SK-N-SH treated with all-trans-retinoic acid at 6 μM for 48 hours (cell line): ENCODE measurements at places on chromosomes 2 and 18.

GRCh38 chr2:136107051-136108033 lies 10.6 kb downstream of the CXCR4 start:
- ATAC-seq, result no peak

DNA sequence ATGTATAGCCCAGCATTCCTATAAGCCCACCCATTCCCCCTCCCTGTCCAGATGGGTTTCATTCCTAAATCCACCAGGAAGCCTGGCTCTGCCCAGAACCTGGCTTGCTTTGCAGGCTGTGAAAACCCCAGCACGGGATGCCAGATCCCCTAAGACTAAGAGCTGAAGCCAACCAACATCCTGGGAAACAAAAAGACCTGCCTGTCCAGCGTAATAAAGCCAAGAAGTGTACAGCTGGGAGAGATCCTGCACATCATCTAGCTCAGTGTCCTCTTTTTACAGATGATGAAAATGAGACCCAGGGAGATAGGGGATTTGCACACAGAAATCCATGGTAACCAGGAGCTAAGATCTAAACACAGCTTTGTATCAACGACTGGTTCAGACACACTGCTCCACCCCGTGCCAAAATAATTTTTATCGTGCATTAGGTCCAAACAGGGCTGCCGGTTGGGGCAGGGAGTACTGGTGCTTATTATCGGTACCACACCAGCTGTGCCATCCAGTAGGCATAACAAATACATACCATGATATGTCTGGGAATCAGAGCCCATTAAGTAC lies 2.9 kb downstream of the RND3 start:
- ATAC-seq, result peak; percentile 1

- ATAC-seq, result no peak
Observed at GRCh38 chr18:61169386-61169785, 163.8 kb upstream of the CDH20 start.

- ATAC-seq, result peak; percentile 77
Observed at GRCh38 chr2:158828378-158829164, 33.5 kb downstream of the DAPL1 start.

DNA sequence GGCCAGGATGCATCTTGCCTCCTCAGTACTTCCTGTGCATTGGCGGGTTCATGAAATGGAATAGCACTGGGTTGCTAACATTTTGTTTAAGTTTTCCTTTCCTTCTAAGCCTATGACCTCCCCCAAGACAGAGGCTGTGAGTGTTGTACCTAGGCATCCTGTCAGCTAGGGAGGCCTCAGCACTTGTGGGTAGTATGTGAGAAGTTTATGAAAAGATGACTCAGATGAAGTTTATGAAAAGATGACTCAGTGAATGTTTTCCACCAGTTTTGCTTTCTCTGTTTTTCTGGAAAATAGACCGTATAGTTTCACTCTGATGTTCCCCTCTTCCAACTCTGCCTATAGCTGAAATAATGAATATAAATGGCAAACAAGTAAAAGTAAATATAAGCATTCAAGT lies 412.9 kb downstream of the TMEM182 start:
- ATAC-seq, result no peak

DNA sequence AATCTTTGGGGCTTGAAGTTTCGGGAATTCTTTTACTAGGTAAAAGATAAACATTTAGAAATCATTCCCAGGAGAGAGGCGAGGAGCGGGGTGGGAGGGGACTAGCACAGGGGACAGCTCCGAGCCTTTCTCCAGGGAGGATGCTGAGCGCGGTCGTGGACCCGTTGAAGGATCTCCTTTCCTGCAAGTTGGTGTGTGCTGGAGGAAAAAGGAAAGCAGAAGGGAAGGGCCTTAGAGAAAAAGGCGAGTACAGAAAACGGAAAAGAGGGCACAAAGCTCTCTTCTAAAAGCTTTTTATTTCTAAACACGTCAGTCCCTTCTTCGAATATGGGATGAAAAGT lies 640 bp downstream of the SLC39A6 start:
- peak; percentile 54 for ATAC-seq

DNA sequence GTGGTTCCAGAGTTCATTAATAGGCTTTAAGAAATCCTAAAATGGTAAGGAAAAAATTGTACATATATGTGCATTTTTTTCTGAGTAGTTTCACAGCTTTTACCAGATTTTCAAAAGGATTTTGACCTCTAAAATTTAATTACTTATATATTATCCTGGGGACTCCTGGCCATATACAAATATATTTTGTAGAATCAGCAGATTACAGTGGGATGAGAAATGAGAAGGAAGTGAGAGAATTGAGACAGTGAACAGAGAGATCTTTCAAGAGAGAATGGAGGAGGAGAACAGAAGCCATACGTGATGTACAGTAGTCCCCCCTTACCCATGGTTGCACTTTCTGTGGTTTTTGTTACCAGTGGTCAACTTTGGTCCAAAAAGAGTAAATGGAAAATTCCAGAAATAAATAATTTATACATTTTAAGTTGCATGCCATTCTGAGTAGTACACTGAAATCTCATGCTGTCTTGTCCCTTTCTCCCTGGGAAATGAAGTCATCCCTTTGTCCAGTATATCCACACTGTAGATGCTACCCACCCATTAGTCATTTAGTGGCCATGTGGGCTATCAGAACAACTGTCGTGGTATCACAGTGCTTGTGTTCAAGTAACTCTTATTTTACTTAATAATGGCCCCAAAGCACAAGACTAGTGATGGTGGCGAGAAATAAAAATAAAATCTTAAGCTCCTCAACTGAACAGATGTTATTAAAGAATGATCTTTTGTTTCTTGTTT lies 130.4 kb upstream of the MYO3B start:
- no peak for ATAC-seq

- ATAC-seq, result no peak
Observed at GRCh38 chr2:70160545-70160944, 30.3 kb downstream of the C2orf42 start.

- no peak for ATAC-seq
Observed at GRCh38 chr18:470661-471501, 29.6 kb downstream of the COLEC12 start.

DNA sequence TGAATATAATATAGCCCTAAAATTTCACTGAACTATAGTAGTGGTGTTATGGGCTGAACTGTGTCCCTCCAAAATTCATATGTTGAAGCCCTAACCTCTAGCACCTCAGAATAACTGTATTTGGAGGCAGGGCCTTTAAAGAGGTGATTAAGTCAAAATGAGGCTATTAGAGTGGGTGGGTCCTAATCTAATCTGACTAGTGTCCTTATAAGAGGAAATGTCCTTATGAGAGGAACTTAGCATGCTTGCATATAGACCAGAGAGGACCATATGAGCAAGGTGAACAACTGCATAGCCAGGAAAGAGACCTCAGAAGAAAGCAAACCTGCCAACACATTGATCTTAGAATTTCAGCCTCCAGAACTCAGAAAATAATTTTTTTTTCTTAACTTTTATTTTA lies 238.4 kb downstream of the ZEB2 start:
- no peak for ATAC-seq

GRCh38 chr18:54532222-54532621 lies 58.8 kb upstream of the DYNAP start:
- no peak for ATAC-seq

GRCh38 chr18:44693030-44693784 lies 12.5 kb downstream of the SETBP1 start:
- ATAC-seq, result no peak

- no peak for ATAC-seq
Observed at GRCh38 chr2:118596620-118597019, 250.8 kb downstream of the EN1 start.

DNA sequence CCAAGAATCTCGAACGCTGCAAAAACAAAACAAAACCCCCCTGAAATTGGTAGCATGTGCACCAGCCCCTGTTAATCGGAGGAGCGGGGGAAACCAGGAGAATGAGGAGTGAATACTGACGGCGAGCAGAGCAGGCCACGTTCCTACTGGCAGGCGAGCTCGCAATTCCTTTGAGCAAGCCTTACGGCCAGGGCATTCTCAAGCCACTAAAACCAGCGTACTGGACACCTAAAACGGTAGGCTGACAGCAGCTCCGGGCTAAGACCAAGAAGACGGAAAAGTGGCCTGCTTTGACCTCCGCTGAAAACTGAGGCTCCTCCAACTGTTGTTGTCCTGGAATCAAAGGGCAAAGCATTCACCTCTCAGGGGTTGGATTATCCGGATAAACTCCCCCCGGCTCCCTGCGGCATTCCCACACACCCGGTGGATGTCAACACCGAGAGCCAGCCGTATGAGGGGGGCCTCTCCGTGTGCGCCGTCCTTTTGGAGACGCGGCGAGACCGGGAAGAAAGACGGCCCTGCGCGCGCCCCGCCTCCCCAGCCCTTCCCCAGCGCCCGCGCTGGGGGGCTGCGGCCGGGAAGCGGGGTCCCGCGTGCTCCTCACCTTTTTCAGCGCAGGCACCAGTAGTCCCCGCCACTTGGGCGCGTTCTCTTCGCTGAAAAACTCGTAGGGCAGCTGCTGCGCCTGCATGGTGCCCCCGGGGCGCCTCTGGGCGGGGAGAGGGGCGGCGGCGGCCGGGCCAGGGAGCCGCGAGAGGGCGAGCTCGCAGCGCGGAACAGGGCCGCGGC lies 925 bp downstream of the SOS1 start:
- ATAC-seq, result peak; percentile 49

DNA sequence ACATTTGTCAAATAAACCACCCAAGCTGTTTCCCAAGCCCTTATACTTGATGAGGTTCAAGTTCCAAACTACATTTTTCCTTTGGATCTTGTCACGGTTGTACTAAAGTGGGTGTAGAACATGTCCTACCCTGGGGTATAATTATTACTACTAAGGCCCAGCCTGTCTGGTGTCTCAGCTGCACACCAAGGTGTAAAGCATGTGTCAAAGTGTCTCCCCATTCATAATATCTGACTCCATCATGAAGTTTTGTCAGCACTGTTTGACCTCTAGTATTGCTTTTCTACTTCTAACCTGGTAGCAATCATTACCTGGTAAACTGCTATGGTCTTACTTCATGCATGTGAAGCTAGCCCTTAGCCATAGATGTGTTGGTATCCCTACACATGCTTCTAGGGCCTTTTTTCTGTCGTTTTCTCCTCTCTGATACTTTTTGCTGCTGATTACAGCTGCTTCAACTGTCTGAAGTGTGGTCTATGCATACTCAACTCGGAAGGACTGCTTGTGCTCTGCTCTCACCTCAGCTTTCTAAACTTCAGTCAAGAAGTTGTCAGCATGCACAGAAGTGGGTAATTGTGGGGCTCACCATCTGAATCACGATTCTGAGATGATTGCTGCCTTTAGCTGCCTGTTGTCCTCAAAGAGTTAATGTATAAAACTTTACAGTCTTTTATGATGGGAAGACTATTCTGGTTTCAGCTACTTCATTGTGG lies 445.7 kb upstream of the TRIB2 start:
- ATAC-seq, result no peak

- peak; percentile 35; the same call in 2 of the 3 replicates for ATAC-seq
Observed at GRCh38 chr2:195318440-195319111, 338.4 kb upstream of the SLC39A10 start.

GRCh38 chr18:8357320-8357719 lies 251.9 kb upstream of the RAB12 start:
- no peak for ATAC-seq

GRCh38 chr2:148887350-148888002 lies 12.4 kb downstream of the KIF5C start:
- ATAC-seq, result peak; percentile 51; the same call in 2 of the 3 replicates

- no peak for ATAC-seq
Observed at GRCh38 chr2:96949701-96950350, 36.6 kb downstream of the FAM178B start.

GRCh38 chr2:98348066-98348561 lies 1.9 kb downstream of the CNGA3 start:
- ATAC-seq, result no peak

DNA sequence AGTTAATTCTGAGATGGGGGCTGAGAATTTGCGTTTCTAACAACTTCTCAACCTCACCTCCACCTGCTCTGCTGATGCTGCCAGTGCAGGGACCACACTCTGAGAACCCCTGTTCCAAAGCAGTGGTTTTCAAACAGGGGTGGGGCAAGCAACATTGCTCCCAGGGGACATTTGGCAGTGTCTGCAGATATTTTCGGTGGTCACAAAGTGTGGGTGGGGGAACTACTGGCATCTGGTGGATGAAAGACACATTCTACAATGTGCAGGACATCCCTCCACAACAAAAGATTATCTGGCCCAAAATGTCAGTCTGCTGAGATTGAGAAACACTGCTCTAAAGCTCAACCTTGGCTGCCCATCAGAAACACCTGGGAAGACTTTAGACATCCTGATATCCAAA lies 188.7 kb upstream of the SATB2 start:
- ATAC-seq, result no peak

GRCh38 chr2:10820562-10820961 lies 8.0 kb upstream of the PDIA6 start:
- no peak for ATAC-seq

- no peak for ATAC-seq
Observed at GRCh38 chr2:178990533-178991241, 59.2 kb downstream of the CCDC141 start.

- peak; percentile 62 for ATAC-seq
Observed at GRCh38 chr2:168639441-168639898, 163.0 kb upstream of the NOSTRIN start.

DNA sequence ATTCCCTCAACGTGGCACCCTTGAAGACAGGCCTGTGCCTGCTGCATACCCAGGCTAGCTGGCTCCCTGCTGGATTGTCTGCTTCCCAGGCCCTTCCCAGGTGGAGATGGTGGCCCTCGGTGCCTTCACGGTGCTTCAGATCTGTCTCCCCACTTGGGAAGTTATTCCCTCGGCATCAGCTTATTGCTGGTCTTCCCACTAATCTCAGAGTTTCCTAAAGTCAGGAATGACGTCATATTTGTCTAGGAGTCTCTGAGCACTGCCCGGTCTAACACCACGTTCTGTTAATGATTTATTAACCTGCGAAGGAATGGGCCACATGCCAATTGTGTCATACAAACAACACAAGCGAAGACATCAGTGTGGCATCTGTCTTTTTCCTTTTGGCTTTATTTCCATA lies 269.8 kb upstream of the ID2 start:
- no peak for ATAC-seq

DNA sequence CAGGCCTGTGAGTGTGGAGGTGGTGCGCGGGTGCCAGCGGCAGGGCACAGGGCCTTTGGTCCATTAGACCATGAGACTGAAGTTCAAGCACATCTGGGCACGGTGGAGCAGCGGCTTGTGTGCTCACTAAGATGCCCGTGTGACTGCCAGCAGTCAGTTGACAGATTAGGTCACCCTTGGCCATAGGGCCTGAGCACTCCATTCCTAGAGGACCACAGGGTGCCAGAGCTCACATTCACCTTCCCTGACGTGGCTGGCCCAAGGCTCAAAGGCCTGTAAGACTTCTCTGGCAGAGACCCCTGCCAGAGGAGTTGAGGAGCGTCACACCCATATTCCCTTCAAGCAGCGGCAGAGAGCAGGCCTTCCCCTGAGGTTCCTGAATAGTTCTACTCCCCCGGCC lies 650 bp downstream of the LHCGR start:
- no peak for ATAC-seq

GRCh38 chr2:168633200-168633599 lies 169.2 kb upstream of the NOSTRIN start:
- ATAC-seq, result peak; percentile 32

GRCh38 chr2:167345559-167345958 lies 457.3 kb downstream of the XIRP2 start:
- no peak for ATAC-seq

GRCh38 chr18:3603421-3604234 lies 153.7 kb downstream of the TGIF1 start:
- ATAC-seq, result peak; percentile 63

- ATAC-seq, result no peak
Observed at GRCh38 chr2:217090024-217090473, 230.2 kb upstream of the TNP1 start.
